ENCODE measurements at places on chromosomes 16 and 17.

DNA sequence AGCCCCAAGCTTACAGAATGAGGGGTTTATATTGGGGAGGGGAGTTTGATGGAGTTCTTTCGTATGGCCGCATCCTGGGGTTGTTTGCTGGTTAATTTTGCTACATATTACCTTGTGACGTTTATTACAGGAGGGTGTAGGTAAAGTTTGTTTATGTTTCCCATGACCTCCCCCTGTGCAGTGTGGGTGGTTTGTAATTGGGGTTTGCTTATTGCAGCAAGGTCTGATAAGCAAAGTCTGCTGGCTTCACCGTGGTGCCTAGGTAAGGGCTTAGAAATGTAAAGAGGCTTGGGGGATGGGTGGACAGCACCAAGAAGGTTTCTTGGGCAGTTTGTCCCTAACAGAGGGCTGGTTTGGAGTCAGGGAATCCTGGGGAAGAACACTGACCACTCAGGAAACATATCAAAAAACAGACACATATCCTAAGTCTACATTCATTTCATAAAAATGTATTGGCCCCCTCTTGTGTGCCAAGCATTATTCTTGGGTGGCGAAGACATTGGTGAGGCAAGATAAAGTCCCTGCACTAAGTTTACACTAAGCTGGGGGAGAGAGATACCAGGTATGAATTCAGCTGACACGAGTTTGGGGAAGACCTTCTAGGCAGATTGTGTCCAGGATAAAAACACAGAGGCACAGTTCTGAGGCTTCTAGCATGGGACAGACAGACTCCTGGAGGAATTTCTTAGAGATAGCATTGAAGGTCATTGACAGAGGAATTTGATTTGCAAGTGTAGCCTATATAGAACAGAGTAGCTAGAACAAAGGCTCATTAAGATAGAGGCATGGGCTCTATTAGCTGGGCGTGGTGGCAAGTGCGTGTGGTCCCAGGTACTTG is 9.5 kb downstream of the ZNF764 start:
- no peak for DNase-seq

DNA sequence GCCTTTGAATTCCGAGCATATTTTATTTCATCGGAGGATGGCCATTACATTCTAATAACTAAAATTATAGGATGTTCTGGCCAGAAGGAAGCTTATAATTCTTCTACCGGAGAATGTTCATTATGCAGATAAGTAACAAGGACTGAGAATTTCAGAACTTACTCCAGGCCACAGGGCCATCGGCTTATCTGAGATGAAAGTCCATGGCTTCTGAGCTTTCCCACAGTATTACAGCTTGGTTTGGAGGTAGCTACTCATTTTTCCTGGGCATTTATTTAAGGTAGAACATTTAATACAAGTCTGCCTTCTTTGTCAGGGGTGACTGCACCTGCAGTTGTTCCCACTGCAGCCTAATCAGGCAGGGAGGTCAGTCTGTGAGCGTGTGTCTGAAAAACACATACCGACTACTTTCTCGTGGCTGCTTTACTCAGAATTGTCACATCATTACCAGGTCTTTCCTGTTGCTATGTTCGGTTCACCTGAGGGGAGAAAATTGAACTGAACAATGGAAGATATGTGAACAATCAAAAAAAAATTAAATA is 219.7 kb upstream of the CPHXL start:
- DNase-seq, result no peak

DNA sequence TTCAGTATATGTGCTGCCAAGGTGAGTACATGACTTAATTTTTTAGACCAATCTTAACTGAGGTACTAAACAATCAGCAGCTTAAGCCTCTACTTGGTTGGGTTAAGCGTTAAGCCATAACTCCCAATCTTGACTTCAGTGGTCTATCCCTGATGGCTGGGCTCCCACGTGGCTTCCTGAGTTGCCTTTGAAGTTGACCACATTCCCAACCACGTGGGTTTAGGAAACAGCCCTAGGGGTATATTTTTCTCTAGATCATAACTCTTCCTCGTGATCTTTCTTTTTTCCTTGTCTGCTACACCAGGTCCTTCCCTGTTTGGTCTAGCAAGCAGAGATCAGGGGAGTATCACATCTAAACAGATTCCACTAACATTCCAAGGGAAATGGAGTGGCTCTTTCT is 20.1 kb upstream of the PIRT start:
- DNase-seq, result no peak

GRCh38 chr16:2713985-2714774 is 5.8 kb downstream of the PRSS27 start:
- DNase-seq, result no peak

GRCh38 chr17:39144416-39144840 is 7.0 kb downstream of the PLXDC1 start:
- peak; percentile 96 for DNase-seq

DNA sequence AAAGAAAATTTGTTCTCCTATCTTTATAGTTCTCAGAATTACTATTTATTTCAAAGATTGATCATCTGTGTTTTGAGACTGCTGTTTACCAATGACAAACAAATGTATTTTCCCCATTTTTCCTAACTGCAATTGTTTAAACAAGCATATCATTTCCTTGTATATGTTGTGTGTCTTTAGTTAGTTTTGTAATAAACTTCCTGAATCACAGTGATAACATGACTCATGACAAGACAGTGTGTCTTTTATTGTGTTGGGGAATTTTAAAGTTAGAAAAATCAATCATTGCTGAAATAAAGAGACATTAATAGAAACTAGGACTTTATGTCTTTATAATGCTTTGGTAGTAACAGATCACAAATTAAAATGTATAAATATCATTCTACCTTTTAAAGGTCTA is 348.5 kb downstream of the KCNJ2 start:
- no peak for DNase-seq
